ENCODE measurements at places on chromosomes 1 and 21.

DNA sequence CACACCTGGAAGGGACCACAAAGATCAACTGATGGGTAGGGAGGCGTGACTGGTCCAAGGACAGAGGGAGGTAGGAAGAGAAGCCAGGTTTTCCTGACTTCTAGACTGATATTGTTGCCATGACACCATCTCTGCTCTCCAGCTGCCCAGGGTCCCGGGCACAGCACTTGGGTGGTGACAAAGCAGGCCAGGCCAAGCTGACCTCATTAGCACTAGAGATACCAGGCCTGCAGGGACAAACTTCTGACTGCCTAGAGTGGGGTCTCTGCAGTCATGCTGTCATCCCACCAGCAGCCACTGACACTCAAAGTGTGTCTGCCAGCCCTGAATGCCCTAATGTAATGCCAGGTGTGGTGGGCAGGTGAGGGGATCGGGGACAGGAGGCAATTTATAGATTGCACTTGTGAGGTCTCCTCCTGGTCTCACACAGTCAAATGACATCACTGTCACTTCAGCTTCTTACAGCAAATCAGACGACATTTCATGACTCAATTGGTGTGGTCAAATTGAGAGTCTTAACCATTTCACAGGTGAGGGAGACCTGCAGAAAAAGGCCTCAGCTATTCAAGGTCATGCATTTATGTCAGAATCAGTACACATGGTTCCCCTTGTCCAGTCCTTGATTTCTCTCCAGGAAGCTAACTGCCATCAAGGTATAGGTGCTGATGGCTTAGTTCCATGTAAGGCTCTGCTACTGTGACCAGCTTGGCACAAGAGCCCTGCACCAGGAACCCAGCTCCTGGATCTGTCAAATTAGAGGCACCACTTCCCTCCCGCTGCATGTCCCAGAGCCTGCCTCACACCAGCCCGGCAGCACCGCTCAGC is 2.7 kb downstream of the SLC9A1 start:
- no peaks in the 10 kb centered on the region for H3K27me3 ChIP-seq
- H3K4me1 ChIP-seq = peaks cover 63% of the 10 kb centered on the region
- H3K4me3 ChIP-seq = peak overlapping the region; percentile 89

DNA sequence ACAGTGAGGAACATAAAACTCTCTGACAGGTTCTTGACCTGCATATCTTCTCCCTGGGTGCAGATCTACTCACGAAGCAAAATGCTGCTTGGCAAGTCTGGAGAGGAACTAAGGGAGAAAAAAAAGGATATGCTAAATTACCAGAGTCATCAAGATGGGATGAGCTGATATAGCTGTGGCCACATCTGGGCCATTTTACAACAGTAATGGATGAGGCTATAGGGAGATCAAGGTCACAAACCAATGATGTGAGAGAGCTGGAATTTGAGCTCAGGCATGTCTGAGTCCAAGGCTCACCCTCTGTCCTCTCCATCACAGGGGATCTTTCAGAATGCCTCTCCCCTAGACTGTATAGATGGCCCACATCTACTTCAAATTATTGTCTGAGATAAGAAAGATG is 26.2 kb downstream of the ZMYND12 start:
- H3K4me1 ChIP-seq = no peaks in the 10 kb centered on the region
- no peak overlapping the region for H3K4me3 ChIP-seq
- H3K27me3 ChIP-seq = no peaks in the 10 kb centered on the region
- no peaks in the 10 kb centered on the region for H3K36me3 ChIP-seq

DNA sequence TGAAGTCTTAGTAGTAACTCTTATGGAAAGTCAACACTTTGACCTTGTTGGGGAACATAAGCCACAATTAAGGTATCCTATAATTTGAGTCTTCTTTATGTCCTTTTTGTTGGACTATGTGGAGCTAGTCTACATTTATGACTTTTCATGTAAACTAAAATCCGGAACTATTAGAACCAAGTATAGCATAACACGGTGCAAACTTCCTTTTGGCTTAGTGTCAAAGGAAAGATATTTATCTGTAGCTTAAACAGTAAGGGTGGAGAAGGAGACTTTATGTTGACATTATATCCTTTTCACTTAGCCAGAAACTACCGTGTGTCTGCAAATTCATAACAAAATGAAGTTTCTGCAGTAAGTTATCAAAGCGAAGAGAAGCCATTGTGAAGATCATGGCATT is 7.3 kb downstream of the UAP1 start:
- H3K36me3 ChIP-seq = peaks cover 34% of the 10 kb centered on the region
- no peak overlapping the region for H3K4me3 ChIP-seq
- no peak for DNase-seq
- peaks cover 23% of the 10 kb centered on the region for H3K4me1 ChIP-seq

GRCh38 chr1:99680270-99680669 is 34.4 kb downstream of the PALMD start:
- H3K27me3 ChIP-seq = peaks cover 2% of the 10 kb centered on the region
- DNase-seq = no peak
- H3K4me3 ChIP-seq = no peak overlapping the region
- H3K36me3 ChIP-seq = no peaks in the 10 kb centered on the region
- H3K4me1 ChIP-seq = no peaks in the 10 kb centered on the region

GRCh38 chr1:175287849-175288248 is 95.3 kb upstream of the KIAA0040 start:
- no peaks in the 10 kb centered on the region for H3K36me3 ChIP-seq
- H3K4me1 ChIP-seq = peaks cover 12% of the 10 kb centered on the region
- H3K27me3 ChIP-seq = peaks cover 6% of the 10 kb centered on the region

- H3K4me3 ChIP-seq = no peak overlapping the region
- H3K36me3 ChIP-seq = no peaks in the 10 kb centered on the region
- no peak for DNase-seq
- peaks cover 19% of the 10 kb centered on the region for H3K4me1 ChIP-seq
- no peak overlapping the region for H3K27ac ChIP-seq
Observed at GRCh38 chr1:186577216-186577615, 103.0 kb downstream of the PTGS2 start.

GRCh38 chr1:234065794-234066447 is 161.4 kb downstream of the SLC35F3 start:
- no peak overlapping the region for H3K4me3 ChIP-seq
- H3K27me3 ChIP-seq = peaks cover 10% of the 10 kb centered on the region
- H3K27ac ChIP-seq = no peak overlapping the region
- H3K36me3 ChIP-seq = no peaks in the 10 kb centered on the region
- DNase-seq = peak; percentile 80

DNA sequence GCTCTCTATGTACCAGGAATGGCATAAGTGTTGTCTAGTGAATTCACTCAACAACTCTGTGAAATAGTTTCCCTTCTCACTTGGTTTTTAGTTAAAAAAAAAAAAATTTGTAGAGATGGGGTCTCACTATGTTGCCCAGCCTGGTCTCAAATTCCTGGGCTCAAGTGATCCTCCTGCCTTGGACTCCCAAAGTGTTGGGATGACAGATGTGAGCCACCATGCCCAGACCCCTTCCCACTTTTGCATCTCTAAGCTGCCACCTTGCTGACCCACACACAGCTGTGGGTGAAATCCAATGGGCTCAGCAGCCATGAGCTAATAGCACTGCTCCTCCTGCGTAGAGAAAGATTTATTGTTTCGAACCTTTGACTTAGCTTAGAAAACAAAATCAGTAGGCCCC is 33.5 kb downstream of the NEK2 start:
- no peak overlapping the region for H3K27ac ChIP-seq
- peaks cover 1% of the 10 kb centered on the region for H3K27me3 ChIP-seq
- no peaks in the 10 kb centered on the region for H3K36me3 ChIP-seq

- peaks cover 59% of the 10 kb centered on the region for H3K4me1 ChIP-seq
- no peaks in the 10 kb centered on the region for H3K27me3 ChIP-seq
- H3K36me3 ChIP-seq = peaks cover 66% of the 10 kb centered on the region
- peak overlapping the region; percentile 89 for H3K27ac ChIP-seq
- peak; percentile 61 for DNase-seq
Observed at GRCh38 chr1:9728451-9729295, 77.1 kb downstream of the PIK3CD start.
